ENCODE measurements at places on chromosomes 5 and 9.

DNA sequence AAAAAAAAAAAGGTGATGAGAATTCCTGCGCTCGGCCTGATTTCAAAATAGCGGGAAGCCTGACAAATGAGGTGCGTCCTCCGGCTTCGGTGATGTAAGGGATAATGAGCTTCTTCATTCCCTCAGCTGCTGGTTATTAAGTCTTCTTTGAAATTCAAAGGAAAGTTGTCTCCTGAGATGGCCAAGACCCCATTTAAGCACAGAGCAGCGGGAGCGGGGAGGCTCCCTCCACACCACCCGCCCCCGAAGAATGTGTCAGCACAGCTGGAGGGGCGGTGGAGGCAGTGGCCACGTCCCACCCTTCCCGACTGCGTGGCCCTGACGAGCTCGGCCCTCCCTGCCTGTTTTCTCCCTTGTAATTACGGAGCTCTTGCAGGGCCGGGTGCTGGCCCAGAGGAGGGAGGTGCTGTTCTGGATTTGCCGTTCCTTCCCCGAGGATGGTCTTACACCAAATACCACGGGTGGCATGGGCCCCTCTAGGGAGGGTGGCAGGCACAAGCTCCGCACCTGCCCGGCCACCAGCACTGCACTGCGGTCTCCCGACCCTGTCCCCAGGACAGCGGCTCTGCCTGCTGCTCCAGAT lies 31.0 kb downstream of the SLC9A3 start:
- DNase-seq = no peak

DNA sequence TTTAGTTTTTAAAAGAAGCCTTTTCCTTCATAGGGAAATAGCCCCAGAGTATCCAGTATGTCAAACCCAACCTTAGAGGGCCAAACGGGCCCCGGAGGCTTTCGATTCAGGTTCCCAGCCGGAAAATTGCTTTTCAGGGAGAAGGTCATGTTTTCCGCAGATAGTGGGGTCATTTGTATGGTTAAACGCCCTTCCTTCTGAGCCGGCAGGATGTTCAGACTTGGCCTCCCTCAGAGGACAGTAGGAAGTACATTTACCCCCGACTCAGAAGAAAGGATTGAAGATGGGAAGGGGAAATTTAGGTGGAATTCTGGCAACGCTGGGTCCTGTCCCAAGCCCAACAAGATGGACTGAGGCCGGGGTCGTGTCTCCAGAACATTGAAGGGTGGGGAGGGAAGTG lies 195.2 kb downstream of the AOPEP start:
- DNase-seq = no peak

- no peak for DNase-seq
Measured at GRCh38 chr5:39256477-39257235, 37.3 kb upstream of the FYB1 start.

GRCh38 chr5:125327676-125328075 lies 581.2 kb upstream of the ZNF608 start:
- no peak for DNase-seq

DNA sequence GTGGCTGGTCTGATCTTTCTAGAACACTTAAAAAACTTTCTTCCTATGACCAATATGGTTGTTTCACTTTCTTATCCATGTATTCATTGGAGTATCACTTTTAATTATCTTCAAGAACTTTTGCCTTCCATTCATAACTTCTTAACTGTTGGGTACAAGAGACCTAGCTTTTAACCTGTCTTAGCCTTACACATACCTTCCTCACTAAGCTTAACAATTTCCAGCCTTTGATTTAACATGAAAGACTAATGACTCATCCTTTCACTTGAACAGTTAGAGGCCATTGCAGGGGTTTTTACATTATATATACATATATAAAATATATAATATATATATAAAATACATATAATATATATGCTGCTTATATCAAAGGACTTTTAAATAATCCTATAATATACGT lies 57.9 kb downstream of the ABHD17B start:
- no peak for DNase-seq

DNA sequence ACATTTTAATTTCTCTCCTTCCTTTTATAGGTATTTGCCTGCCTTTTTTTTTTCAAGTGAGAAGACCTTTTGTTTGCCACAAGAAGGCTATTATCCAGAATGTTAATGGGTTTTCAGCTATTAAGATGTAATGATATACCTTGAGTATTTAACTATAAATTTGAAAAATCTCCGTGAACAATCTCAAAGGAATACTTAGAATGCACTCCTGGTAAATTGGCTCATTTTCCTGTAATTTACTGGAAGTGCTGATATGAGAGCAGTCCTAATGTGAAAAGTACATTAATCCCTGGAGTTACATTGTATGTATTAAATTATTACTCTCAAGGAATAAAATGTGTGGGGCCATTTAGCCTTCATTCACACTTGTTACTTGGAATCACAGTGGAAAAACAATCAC lies 32.4 kb downstream of the AOPEP start:
- no peak for DNase-seq

GRCh38 chr9:134854541-134854981 lies 26.0 kb upstream of the FCN2 start:
- no peak for DNase-seq

- DNase-seq = no peak
Measured at GRCh38 chr9:136484153-136485048, 1.6 kb upstream of the SEC16A start.

DNA sequence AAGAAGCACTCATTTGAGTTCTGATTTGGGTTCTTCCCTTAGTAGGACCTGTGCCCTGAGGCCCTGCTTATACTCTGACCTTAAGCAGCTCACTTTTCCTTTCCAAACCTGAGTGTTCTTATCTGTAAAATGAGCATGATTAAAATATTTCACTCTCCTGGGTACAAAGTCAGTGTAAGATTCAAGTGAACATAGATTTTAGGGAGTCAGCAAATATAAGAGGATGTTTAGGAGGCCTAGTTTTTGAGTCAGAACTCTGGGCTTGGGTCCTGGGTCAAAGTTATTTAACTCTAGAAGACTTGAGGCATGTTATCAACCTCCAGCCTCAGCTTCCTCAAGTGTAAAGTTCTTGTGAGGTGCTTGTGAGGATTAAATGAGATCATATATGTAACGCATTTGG lies 8.7 kb upstream of the SPARC start:
- DNase-seq = no peak

GRCh38 chr5:17019324-17019723 lies 83.2 kb upstream of the MYO10 start:
- DNase-seq = no peak

DNA sequence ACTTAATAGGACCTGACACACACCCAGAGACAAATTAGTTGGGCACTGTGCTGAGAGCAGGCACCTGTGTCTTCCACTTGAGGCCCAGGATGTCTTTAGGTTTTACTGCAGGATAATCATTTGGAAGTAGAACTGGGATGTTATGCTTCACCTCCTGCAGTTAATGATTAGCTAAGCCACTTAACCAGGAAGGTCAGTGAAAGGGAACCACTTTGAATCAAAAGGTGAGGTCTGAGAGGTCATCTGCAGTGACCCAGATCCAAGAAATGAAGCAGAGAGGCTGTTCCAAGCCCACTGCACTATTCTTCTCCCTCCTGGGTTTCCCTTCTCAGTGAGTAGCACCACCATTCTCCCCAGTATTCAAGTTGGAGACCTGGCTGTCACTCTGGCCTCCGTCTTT lies 110.5 kb downstream of the SNX18 start:
- DNase-seq = no peak

DNA sequence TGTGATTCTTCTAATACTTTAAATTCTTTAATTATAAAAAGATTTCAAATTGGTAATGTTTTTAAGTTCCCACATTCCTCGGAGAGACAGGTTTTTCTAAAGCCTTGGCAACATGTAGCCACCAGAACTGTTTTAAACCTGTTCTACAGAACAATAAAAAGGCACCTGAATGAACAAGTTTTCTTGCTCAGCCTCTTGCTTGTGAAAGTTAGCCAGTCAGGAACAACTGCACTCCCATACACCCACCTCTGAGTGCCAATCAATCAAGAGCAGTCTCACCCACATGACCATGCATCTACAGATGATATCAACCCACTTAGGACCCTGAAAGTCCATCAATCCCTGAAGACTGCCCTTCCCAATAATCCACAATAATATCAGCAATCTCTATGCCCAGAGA lies 62.3 kb downstream of the AP3B1 start:
- DNase-seq = no peak

DNA sequence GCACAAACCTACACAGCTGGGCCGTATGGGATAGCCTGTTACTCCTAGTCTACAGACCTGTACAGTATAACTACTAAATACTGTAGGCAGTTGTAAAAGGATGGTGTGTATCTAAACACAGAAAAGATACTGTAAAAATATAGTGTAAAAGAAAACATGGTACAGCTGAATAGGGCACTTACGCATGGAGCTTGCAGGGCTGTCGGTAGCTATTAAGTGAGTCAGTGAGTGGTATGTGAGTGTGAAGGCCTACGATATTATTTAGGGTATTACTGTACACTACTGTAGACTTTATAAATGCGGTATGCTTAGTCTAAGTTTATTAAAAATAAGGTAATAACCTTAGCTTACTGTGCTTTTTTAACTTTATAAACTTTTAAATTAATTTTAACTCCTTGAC lies 1.2 kb downstream of the ZCCHC9 start:
- DNase-seq = no peak

DNA sequence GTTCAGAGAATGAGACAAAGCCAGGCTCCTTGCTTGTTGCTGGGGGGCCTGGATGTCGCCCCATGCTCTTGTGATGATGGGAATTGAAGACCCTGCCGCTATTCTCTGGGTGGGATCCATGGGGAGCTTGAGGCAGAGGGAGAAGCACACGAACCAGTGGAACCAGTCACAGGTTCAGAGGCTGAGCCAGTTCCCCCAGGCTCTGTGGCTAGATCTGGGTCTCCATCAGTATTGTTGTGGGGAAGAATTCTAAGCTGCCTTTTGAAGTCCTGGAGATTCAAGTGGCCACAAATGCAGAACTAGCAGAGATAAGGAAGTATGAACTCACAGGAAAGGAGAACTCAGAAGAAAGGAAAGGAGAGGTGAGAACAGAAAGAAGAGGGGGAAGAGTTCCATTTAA lies 219.4 kb downstream of the MSX2 start:
- no peak for DNase-seq

GRCh38 chr5:38182991-38183390 lies 75.4 kb upstream of the EGFLAM start:
- DNase-seq = no peak

DNA sequence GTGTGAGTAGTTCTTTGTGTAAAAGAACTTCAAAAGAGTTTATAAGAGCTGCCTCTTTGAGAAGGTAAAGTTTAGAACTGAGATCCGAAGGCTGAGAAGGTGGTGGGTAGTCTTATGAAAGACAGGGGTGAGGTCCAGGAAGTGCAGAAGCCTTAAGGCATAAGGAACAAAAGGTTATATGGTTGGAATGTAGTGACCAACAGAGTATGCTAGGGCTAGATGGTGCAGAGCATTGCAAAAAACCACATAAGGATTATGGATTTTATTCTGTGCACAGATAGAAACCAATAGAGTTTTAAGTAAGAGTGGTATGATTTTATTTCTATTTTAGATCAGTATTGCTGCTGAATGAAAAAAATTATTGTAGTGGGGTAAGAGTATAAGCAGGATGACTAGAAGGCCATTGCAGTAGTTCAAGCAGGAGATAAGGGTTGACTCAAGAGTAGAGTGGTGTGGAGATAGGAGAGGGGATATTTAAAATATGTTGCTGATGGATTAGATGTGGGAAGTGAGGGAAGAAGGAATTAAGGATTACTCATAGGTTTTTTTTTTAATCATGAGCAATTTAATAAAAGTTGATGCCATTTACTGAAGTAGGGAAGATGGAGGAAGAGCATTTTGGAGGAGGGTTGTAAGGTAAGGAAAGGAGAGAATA lies 3.7 kb downstream of the RECK start:
- no peak for DNase-seq

- no peak for DNase-seq
Measured at GRCh38 chr5:83517072-83517687, 45.6 kb downstream of the VCAN start.

DNA sequence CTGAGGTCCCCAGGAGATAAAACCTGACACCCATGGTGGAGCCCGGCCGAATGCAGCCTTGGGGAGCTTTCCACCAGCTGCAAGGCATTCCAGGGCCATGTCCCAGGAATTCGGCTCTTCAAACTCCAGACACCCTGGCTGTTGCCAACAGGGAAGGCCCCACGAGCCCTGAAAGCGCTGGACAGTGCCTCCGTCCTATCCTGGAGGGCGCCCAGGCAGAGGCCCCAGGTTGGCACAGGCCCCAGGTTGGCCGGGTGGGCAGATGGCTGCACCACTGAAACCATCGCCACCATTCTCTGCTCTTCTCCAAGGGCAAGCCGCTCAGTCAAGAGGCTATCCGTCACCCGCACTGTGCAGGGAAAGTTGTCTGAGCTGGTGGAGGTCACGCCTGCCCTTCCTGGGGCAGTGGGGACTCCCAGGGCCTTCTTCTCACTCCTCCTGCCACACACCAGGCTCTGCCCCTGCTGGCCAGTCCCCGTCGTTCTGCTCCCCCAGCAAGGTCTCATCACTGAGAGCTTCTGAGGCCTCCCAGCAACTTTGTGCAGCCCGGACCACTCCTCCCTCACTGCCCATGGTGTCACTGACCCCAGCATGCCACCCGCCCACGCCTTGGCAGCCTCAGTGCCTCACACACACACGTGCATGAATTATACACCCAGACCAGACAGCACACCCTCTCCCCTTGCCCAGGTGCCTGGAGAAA lies 21.2 kb downstream of the SLC6A3 start:
- no peak for DNase-seq

DNA sequence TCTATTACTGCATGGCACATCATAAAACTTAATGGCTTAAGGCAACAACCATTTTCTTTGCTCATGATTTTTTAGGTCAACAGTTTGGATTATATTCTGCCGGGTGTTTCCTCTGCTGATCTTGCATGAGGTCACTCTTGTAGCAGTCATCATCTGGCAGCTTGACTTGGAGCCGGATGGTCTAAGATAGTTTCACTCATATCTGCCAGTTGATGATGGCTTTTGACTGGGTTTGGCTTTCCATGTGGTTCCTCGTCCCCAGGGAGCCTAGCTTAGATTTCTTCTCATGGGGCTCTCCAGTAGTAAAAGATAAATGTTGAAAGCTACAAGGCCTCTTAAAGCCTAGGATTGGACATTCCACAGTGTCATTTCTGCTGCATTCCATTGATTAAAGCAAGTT lies 27.4 kb downstream of the LNPEP start:
- DNase-seq = no peak

DNA sequence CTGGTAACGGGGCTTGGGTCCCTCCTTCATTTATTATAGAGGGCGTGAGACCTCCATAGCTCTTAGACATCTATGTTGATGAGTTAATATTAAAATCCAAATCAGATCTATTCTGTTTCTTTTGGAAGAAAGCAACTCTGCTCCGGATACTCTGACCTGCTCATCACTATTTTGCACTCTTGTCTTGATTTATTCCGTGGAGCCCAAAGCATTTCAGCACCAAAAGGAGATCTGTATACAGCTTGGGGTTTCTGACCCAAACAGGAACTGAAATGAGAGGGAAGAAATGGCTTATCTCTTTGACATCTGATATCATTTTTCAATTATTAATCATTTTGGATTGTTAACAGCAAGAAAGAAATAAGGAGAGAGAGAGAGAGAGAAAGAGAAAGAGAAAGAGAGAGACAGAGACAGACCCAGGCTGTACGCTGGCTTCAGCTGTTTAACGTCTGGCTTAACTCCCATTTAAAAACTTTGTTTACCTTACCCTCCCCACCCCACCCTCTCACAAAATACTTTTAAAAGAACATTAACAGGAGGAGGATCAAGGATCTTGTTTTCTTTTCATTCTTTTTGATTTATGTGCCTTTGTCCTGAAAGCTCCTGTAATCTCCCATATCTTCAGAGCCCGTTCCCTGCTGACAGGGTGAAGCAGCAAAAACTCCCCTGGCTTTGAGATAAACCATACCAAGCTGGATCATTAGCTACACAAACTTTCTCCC lies 231.4 kb upstream of the TUT7 start:
- no peak for DNase-seq

- DNase-seq = no peak
Measured at GRCh38 chr9:107044872-107045271, 181.9 kb downstream of the ZNF462 start.

Data from effector memory CD4-positive, alpha-beta T cell (primary cell).